ENCODE measurements at places on chromosomes 4 and X.

DNA sequence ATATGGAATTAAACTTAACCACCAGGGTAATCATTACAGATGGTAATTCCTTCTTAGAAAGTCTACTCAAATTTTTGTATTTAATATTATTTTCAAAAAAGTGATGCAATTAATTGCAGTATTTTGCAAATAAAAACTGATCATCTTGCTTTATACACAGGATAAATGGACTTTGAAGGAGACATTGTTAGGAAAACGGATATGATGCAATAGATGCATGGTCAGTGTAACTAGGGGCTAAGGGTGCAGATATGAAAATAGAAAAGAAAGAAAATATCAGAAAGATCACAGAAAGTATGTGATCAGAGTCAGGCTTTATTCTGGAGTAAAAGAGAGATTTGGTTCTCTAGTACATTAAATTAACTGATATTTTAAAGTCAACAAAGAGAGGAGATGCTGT lies 401.7 kb downstream of the TLL1 start:
- no peak for DNase-seq

DNA sequence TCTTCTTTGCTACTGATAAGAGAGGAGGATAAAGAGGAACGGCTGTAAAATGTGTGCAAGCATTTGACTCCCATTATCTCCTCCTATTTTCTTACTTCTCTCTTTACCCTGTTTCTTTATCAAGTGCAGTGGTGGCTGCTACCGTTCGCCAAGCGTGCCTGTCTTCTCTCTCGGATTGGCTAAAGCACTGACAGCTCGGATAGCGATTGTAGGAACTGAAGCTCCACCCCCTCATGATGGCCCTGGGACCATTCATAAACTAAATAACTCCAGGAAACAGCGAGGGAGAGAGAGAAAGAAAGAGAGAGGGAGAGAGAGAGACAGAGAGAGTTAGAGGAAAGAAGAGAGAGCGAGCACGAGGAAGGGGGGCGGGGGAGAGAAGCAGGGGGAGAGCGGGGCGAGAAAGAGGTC lies 305 bp upstream of the MAB21L2 start:
- DNase-seq, result no peak

- DNase-seq, result no peak
Observed at GRCh38 chrX:44946771-44947170, 73.8 kb downstream of the KDM6A start.

- no peak for DNase-seq
Observed at GRCh38 chrX:10326578-10326977, 169.8 kb downstream of the CLCN4 start.

GRCh38 chr4:185134307-185134869 lies 8.7 kb upstream of the SLC25A4 start:
- DNase-seq, result no peak

DNA sequence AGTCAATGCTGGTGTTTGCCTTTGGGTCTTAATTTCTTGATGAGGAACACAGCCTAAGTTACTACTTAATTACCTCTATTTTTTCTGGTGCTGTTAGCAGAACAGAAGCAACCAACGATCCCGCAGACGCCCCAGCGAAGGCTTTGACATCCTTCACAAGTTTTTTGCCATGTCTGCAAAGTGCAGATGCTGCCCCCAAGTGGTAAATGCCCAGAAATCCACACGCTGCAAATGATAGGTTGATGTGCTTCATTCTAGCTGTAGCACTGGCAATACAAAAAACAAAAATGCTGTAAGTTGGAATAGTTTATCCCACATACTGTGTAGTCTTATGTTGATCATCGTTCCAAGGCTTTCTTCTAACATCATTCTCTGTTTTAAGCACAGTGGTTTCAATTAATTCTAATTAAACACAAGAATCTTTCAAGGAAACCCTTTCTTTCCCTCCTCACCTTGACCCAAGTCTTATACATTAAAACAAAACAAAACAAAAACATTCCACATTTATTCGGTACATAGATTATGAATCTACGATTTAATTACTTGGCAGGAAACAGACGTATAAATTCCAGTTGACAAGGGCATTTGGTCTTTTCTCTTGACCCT lies 1.2 kb downstream of the PNPLA4 start:
- peak; percentile 34 for DNase-seq

- no peak for DNase-seq
Observed at GRCh38 chrX:20954014-20954413, 420.2 kb upstream of the CNKSR2 start.

GRCh38 chr4:70885174-70885573 lies 17.0 kb upstream of the MOB1B start:
- DNase-seq, result no peak

DNA sequence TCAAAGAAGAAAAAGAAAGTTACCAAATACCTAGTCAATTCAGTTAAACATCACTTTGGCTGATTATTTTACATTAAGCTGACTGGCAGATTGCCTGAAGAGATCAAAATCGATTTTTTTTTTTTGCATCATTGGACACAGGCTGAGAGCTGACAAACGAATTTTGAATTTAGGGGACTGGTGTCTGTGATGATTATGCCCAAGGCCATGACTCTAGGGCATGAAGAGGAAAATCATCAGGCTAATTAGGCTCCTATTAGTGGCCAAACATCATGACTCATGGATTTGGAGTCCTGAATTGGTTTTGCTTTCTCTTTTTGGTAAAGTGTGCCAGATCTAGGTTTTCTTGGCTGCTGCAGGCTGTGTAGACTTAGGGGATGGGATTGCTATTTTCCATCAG lies 829.3 kb upstream of the LCORL start:
- peak; percentile 19 for DNase-seq

GRCh38 chr4:142064181-142064580 lies 427.8 kb downstream of the IL15 start:
- no peak for DNase-seq

GRCh38 chr4:145044341-145044740 lies 53.7 kb downstream of the ANAPC10 start:
- no peak for DNase-seq

DNA sequence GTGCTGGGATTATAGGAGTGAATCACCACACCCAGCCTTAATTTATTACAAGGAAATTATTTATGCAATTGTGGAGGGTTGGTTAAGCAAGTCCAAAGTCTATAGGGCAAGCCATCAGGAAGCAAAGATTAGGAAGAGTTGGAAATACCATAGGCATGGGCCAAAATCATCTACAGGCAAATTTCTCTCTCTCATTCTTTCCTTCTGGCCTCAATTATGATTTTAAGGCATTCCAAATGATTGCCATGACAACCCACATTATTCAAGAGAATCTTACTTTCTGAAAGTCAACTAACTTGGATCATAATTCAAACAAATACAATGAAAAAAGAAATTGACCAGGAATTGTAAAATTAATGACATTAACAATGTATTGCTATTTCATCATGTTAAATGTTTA lies 400.8 kb downstream of the GPM6A start:
- no peak for DNase-seq

GRCh38 chr4:34932591-34932990 lies 1311.7 kb downstream of the ARAP2 start:
- no peak for DNase-seq

- peak; percentile 58 for DNase-seq
Observed at GRCh38 chr4:182478475-182478874, 235.3 kb downstream of the TENM3 start.

- DNase-seq, result no peak
Observed at GRCh38 chrX:69396916-69397315, 107.2 kb upstream of the NALF2 start.

GRCh38 chr4:146347822-146348221 lies 133.5 kb downstream of the REELD1 start:
- no peak for DNase-seq

DNA sequence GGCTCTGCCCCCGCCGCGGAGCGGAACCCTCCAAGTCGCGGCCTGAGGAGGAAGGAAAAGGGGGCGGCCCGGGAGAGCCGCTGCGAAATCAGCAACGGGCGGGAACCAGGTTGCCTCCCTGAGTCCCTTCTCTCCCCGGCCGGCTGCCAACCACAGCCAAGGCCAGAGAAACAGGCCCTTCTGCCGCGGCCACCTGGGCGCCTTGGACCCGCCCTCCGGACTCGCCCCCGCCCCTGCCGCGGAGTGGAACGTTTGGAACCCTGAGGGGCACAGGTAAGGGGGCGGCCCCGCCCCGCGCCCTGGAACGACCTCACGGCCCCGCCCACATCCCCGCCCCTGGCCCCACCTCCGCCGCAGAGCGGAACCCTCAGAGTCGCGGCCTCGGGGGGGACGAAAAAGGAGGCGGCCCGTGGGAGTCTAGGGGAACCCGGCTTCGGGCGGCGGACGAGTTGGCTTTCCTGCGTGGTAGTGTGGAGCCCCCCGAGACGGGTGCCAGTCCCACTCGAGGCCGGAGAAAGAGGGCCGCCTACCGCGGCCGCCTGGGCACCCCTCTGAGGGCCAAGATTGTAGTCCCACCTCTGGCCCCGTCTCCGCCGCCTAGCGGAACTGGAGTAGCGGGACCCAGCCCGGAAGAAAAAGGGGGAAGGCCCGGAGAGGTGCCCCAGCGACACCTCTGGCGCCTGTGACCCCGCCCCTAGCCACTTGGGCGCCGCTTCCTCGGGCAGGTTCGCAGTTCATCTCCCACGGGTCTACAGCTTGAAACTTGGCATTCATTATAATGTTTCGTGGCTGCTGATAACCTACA lies 669 bp upstream of the PHKA2 start:
- DNase-seq, result peak; percentile 71

- DNase-seq, result no peak
Observed at GRCh38 chr4:36712013-36712412, 430.6 kb downstream of the DTHD1 start.

- DNase-seq, result no peak
Observed at GRCh38 chr4:53613428-53613827, 22.1 kb upstream of the LNX1 start.

DNA sequence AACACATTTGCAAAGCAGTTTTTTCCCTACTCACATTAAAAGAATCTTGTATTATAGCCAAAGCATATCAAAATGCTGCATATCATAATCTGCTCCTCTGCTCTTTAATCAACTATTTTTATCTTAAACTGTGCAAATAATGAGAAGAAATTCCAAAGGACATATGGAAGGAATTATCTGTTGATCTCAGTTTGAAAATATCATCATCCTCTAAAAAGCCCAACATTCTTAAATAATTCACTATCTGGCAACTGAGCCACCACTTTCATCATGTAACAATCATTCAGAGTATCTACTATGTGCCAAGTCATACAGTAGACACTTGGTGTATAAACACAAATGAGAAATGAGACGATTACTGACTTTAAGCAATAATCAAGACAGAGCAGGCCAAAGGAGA lies 63.0 kb downstream of the PRSS12 start:
- DNase-seq, result no peak

- no peak for DNase-seq
Observed at GRCh38 chr4:81360737-81361136, 111.0 kb downstream of the RASGEF1B start.

DNA sequence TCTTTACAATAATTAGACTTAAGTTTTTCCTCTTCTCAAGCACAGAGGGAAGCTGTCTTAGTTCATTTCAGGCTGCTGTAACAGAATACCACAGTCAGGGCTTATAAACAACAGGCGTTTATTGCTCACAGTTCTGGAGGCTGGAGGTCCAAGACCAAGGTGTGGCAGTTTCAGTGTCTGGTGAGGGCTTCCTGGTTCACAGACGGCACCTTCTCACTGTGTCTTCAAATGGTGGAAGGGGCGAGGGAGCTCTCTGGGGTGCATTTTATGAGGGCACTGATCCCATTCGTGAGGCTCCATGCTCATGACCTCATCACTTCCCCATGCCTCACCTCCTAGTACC lies 115.7 kb upstream of the MXRA5 start:
- DNase-seq, result no peak

DNA sequence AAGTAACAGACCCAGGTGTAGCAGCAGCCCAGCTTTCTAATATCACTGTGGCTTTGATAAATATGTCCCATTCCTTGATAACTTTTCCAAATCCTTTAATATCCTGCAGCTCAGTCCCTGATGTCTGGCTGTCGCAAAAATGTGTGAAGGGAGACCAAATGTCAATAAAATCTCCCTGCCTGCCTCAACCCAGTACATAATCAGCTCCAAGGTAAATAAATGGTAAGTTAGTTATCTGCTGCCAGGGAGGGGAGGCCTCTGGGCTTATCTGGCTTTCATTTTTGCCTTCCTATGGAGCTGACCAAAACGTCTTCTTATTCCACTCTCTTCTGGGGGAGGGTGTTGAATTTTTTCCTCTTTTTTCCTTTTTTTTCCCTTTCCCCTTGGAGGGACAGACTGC lies 630.6 kb downstream of the MID1IP1 start:
- no peak for DNase-seq

- DNase-seq, result no peak
Observed at GRCh38 chr4:3874028-3874415, 107.8 kb downstream of the ADRA2C start.

- DNase-seq, result no peak
Observed at GRCh38 chr4:151905197-151905596, 144.4 kb upstream of the GATB start.

GRCh38 chrX:24173115-24173847 lies 23.8 kb downstream of the ZFX start:
- DNase-seq, result no peak

- DNase-seq, result no peak
Observed at GRCh38 chr4:73753215-73753614, 12.8 kb downstream of the CXCL8 start.

GRCh38 chrX:131745942-131746489 lies 202.1 kb downstream of the OR13H1 start:
- no peak for DNase-seq

- DNase-seq, result no peak
Observed at GRCh38 chrX:153845842-153846241, 15.5 kb upstream of the PDZD4 start.

- no peak for DNase-seq
Observed at GRCh38 chr4:20493761-20494353, 206.4 kb upstream of the PACRGL start.

DNA sequence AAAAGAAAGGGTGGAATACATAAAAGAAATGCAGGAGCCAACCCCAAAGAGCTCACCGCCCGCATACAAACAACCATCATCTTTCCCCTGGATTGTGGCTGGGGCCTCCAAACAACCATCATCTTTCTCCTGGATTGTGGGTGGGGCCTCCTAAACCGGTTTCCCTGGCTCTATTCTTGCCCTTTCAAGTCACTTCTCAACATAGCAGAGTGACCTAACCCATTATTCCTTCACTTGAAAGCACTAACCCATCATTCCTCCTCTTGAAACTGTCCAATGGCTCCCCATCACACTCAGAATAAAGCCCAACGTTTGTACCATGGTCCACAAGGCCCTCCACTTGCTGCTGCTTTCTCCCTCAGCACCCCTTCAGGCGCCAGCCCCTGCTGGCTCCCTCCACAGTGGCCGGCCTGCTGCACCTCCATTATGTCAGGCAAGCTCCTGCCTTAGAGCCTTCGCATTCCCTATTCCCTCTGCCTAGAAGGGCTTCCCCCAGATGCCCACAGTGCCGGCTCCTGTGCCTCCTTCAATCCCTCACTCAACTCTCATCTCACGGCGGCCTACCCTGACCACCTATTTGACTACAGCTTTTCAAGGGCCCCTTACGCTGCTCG lies 24.1 kb downstream of the SMIM43 start:
- no peak for DNase-seq

GRCh38 chr4:94939791-94940519 lies 182.2 kb downstream of the BMPR1B start:
- DNase-seq, result no peak

- peak; percentile 18 for DNase-seq
Observed at GRCh38 chr4:87073199-87074120, 138.6 kb downstream of the AFF1 start.

Data from NCI-H1105 (cell line).